Activated CD4-positive, alpha-beta T cell treated with anti-CD3 and anti-CD28 coated beads for 4 hours (primary cell): ENCODE measurements at places on chromosomes 16 and 17.

GRCh38 chr16:66886914-66887313 lies 6.6 kb downstream of the PDP2 start:
- no peak for DNase-seq

DNA sequence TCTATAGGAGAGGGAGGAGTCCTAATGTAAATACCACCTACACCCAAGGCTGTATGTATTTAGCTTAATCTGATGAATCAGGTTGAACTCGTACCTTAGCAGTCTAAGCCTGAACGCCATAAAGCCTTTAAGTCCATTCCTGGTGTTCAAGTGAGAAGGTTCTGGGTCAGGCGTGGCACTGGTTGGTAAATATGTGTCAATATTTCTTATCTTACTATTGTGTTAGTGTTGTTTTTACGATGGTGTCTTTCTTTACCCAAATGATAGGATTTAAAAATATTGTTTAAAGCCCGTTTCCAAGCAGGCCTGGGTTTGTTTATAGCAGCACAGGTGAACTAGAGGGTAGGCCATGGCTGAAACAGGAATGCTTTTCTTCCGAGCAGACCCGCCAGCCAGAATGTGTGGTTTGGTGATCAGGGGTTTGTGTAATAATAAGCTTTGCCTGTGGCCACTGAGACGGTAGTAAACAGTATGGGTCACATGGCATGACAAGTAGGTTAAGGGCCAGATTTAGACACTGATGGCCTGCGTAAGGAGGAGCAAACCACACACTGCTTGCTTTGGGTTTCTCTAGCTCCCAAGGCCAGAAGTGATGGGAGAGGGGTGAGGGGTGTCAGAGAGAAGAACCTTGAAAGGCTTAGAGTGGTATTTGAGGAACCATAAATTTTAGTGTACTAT lies 3.3 kb downstream of the TMEM94 start:
- DNase-seq, result no peak

GRCh38 chr17:68327823-68328557 lies 36.7 kb downstream of the ARSG start:
- no peak for DNase-seq

GRCh38 chr17:28010406-28010805 lies 32.1 kb upstream of the NLK start:
- DNase-seq, result no peak

- DNase-seq, result no peak
These were observed 37.8 kb upstream of the LHX1 start for GRCh38 chr17:36899250-36900159.

GRCh38 chr16:3596101-3596861 lies 15.1 kb downstream of the SLX4 start:
- DNase-seq, result no peak

GRCh38 chr17:71482625-71483024 lies 638.2 kb upstream of the SOX9 start:
- no peak for DNase-seq
